ENCODE measurements at places on chromosomes 7 and 10.

GRCh38 chr10:96118604-96119450, 11.3 kb upstream of the ZNF518A start:
- no peak overlapping the region for H3K27ac ChIP-seq
- no peaks in the 10 kb centered on the region for H3K36me3 ChIP-seq
- no peaks in the 10 kb centered on the region for H3K4me1 ChIP-seq
- no peak overlapping the region for H3K4me3 ChIP-seq
- H3K27me3 ChIP-seq: no peaks in the 10 kb centered on the region

DNA sequence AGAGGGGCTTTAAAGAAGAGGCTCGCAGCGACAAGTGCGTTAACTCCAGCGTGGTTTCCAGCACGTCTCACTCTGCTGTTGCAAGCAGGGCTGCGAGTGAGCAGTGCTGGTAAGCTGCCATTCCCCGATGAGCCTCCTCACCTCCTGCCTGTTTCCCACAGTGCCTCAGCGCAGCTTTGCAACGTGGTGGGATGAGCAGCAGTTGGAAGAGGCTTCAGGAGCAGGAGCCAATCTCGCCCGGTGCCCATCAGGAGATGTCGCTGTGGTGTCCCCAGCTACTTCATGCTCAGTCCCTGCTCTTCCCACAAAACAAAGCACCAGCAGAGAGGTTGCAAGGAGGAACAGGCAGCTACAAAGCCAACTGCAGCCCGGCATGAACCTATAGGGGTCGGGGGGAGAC, 2.4 kb upstream of the ADARB2 start:
- DNase-seq: no peak
- no peaks in the 10 kb centered on the region for H3K36me3 ChIP-seq
- H3K27ac ChIP-seq: no peak overlapping the region
- peaks cover 3% of the 10 kb centered on the region for H3K4me1 ChIP-seq

DNA sequence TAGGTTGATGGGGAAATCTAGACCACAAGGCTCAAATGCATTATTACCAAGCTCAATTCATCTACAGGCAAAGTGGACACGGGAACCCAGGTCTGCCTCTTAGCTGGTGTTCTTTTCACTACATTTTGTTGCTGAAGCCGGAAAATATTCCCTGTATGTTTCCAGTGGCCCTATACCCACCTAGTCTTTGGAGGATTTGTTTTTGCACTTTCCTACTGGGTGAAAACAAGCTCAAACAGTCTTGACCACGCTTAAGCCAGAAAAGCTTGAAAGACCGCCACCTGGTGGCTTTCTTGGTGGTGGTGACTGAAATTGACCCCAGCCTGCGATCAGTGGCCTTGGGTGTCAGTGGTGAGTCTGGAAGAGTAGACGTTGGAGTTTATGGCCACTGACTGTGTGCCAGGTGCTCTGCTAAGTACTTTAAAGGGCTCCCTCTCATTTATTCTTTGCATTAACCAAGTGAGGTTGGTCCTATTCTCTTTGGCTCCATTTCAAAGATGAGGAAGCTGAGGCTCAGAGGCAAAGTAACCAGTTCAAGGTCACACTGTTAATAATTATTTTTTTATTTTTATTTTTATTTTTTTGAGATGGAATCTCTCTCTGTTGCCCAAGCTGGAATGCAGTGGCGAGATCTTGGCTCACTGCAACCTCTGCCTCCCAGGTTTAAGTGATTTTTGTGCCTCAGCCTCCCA, 11.1 kb upstream of the CRTAC1 start:
- peaks cover 1% of the 10 kb centered on the region for H3K4me1 ChIP-seq
- H3K27ac ChIP-seq: no peak overlapping the region
- no peak overlapping the region for H3K4me3 ChIP-seq
- H3K27me3 ChIP-seq: peaks cover 56% of the 10 kb centered on the region

- no peak overlapping the region for H3K27ac ChIP-seq
- no peaks in the 10 kb centered on the region for H3K4me1 ChIP-seq
Observed at GRCh38 chr7:78141522-78142281, 343.1 kb downstream of the PHTF2 start.

DNA sequence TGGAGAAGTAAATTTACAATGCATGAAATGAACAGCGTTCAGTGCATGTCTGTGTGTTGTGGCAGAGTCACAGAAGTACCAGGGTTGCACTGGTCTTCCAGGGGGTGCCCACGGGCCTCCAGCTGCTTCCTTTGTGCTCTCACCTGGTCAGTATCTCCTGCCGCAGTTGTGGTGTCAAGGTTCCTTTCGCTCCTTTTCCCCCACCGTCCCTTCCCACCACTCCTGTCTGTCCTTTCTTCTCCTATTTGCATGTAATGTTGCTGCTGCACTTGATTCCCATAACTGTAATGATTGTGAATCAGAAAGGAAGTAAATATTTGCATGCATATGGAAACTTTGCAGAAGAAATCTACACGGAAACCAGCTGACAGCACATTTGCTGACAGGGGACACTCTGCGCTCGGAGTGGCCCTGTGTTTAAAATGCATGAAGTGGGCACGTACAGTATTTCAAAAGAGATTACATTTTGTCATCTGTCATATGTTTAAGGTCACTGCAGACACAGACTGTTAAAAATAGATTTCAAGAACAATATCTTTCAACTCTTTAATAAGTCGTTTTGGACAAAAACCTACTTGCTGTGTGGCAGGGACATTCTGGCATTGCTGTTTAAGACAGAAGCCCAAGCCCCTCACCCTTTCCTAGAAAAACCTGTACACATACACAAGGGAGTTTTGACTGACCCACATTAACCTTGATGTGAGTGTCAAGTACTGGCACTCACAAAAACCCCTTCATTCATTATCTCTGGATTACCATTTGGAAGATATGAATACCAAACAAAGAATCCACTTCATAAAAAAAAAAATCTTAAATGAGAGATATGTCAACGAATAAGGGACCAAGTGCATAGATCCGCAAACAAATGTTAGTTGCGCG, 336.7 kb upstream of the KLF6 start:
- no peak overlapping the region for H3K27ac ChIP-seq
- no peak for DNase-seq
- peaks cover 7% of the 10 kb centered on the region for H3K4me1 ChIP-seq
- no peaks in the 10 kb centered on the region for H3K27me3 ChIP-seq
- H3K36me3 ChIP-seq: no peaks in the 10 kb centered on the region

GRCh38 chr7:46607176-46607575, 686.1 kb upstream of the IGFBP3 start:
- H3K4me3 ChIP-seq: no peak overlapping the region
- no peaks in the 10 kb centered on the region for H3K4me1 ChIP-seq
- H3K27ac ChIP-seq: no peak overlapping the region
- H3K27me3 ChIP-seq: no peaks in the 10 kb centered on the region
- no peak for DNase-seq
- H3K36me3 ChIP-seq: no peaks in the 10 kb centered on the region

DNA sequence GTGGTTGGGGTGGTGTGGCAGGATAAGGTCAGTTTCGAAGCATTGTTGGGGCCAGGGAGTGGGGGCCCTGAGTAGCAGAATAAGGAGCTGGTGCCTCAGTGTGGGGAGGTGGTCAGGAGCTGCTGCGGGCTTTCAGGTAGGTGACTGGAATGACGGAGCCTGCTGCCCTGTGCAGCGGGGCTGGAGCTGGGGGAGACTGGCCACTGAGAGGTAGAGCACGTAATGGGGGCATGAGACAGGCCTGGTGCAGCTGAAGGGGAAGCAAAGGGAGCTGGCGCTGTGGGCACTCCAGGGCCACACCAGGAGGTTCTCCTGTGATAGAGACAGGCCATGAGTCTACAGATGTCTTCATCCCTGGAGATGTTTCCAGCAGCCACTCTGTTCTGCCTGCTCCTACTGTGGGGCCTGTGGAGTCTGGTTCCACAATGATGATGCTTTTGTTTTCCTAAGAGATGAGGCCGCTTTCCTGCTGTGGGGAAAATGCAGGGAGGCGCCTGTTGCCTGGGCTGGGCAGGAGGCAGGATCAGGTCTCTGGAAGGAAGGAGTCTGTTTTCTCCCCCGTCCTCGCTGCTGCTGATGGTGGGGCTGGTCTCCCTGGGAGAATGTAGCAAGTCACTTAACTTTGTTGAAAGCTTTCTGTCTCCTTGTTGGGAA, 31.1 kb downstream of the NUB1 start:
- peaks cover 4% of the 10 kb centered on the region for H3K4me1 ChIP-seq
- DNase-seq: no peak
- peaks cover 69% of the 10 kb centered on the region for H3K36me3 ChIP-seq
- no peaks in the 10 kb centered on the region for H3K27me3 ChIP-seq
- H3K4me3 ChIP-seq: no peak overlapping the region

DNA sequence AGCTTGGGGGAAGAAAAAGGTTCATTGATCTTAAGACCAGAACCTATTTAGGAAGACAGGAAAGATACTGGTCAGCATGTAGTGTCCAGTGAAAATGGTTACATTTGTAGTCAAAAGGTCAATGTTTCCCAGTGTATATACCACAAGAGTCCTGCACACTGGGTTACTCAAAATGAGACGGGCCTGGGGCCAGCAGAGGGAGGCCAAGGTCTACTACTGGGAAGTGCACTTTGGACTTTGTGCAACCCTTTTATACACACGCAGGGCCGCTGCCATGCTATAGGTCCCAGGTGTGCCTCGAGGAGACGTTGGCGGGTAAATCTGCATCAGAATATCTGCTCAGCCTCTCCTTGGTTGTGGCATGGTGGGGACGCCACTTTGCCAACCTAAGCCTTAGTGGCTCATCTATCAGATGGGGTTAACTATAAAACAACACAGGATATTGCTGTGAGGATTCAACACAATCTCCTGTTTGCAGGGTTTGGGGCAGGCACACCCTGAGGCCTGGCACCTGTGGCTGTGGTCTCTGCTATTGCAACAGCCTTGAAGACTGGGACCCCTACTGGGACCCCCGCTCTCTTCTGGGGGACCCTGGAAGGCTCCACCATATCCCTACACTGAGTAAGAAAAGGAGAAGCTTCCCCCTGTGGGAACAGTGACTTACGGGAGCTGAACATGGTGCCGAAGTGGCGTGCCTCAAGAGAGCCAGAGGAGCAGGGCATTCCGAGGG, 19.7 kb downstream of the CLRN3 start:
- no peak for DNase-seq
- H3K27ac ChIP-seq: no peak overlapping the region
- no peaks in the 10 kb centered on the region for H3K36me3 ChIP-seq
- no peak overlapping the region for H3K4me3 ChIP-seq
- no peaks in the 10 kb centered on the region for H3K27me3 ChIP-seq
- H3K4me1 ChIP-seq: no peaks in the 10 kb centered on the region

GRCh38 chr7:127895360-127895759, 135.9 kb downstream of the LRRC4 start:
- no peak overlapping the region for H3K4me3 ChIP-seq
- DNase-seq: no peak
- H3K4me1 ChIP-seq: no peaks in the 10 kb centered on the region
- H3K36me3 ChIP-seq: peaks cover 35% of the 10 kb centered on the region
- no peaks in the 10 kb centered on the region for H3K27me3 ChIP-seq

DNA sequence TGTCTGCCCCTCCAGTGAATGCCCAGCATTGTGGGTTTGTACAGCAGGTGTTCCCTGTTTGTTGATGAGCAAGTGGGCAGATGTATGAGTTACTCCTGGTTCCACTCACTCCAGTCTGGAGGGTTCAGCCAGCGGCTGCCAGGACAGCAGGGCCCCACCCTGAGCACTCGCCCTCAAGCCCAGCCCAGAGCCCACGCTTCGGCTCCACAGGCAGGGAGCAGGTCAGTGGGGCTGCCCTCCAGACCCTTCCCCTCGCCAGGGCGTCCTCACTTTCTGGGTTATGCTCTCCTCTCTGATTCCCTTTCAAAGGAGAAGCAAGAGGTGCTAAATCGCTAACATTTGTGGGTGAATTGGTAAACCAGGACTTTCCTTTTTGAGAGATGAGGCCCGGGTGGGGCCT, 4.8 kb upstream of the VIPR2 start:
- no peaks in the 10 kb centered on the region for H3K36me3 ChIP-seq
- H3K27me3 ChIP-seq: peaks cover 61% of the 10 kb centered on the region
- H3K4me3 ChIP-seq: no peak overlapping the region
- no peaks in the 10 kb centered on the region for H3K4me1 ChIP-seq
- no peak for DNase-seq

- no peaks in the 10 kb centered on the region for H3K27me3 ChIP-seq
- no peaks in the 10 kb centered on the region for H3K4me1 ChIP-seq
- H3K27ac ChIP-seq: no peak overlapping the region
- no peak overlapping the region for H3K4me3 ChIP-seq
- DNase-seq: no peak
Observed at GRCh38 chr10:130065251-130065650, 45.4 kb downstream of the C10orf143 start.
